ENCODE measurements at places on chromosomes 3 and 15.

- no peak overlapping the region for H3K27ac ChIP-seq
- H3K4me3 ChIP-seq = no peak overlapping the region
- H3K36me3 ChIP-seq = no peaks in the 10 kb centered on the region
- no peak for DNase-seq
- no peaks in the 10 kb centered on the region for H3K4me1 ChIP-seq
These were observed 5.6 kb upstream of the FEZF2 start for GRCh38 chr3:62378921-62379320.

DNA sequence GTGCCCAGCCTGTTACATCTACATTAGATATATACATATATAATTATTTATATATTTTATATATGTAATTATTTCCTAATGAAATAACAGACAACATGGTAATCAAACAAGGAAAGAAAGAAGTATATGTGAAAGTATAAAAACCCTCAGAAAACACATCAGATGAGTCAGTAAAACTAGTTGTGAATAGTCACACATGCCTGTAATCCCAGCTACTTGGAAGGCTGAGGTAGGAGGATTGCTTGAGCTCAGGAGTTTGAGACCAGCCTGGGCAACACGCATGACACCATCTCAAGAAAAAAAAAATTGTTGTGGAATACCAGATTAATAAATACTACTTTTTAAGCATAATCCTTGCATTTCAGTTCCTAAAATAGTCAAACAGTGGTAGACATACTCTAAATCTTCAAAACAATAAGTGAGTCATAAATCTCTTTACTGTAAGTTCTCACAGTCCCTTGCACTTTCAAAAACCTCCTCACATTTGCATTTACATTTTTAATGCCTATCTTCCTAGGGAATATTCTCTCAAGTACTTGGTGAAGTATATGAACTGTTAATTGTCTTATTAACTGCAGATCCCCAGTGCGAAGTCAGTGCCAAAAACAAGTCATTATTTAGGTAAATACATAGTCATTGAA is 106.5 kb downstream of the MYO9A start:
- H3K27me3 ChIP-seq = no peaks in the 10 kb centered on the region
- H3K4me1 ChIP-seq = no peaks in the 10 kb centered on the region
- no peaks in the 10 kb centered on the region for H3K36me3 ChIP-seq
- H3K4me3 ChIP-seq = no peak overlapping the region
- DNase-seq = no peak
- no peak overlapping the region for H3K27ac ChIP-seq

DNA sequence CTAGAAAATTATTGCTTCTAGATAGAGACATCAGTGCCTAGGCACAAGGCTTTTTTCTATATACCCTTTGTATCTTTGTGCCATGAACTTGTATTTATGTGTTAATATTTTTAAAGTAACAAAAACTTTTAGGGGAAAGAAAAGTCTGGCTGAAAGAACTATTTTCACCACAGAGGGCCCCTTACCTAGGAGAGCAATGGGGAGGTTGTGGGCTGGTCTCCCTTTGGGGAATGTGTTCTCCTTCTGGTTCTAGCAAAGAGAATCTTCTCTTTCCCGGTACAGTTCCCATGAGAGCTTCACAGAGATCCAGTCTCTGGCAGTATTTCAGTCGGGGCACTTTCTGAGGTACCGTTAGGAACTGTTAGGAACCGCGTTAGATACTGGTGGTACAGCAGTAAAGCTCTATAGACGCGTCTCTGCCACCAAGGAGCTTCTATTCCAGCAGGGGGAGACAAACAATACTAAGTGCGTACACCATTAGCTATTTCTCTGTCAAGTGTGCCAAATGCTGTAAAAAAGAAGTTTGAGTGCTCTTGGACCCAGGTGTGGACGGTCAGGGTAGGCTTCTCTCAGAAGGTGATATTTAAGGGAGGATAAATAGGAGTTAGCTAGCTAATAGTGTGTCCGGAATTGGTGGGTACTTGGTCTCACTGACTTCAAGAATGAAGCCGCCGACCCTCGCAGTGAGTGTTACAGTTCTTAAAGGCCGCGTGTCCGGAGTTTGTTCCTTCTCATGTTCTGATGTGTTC is 4.6 kb upstream of the EPB42 start:
- no peaks in the 10 kb centered on the region for H3K36me3 ChIP-seq
- no peak overlapping the region for H3K27ac ChIP-seq
- H3K4me3 ChIP-seq = no peak overlapping the region
- DNase-seq = peak; percentile 45
- H3K4me1 ChIP-seq = no peaks in the 10 kb centered on the region

DNA sequence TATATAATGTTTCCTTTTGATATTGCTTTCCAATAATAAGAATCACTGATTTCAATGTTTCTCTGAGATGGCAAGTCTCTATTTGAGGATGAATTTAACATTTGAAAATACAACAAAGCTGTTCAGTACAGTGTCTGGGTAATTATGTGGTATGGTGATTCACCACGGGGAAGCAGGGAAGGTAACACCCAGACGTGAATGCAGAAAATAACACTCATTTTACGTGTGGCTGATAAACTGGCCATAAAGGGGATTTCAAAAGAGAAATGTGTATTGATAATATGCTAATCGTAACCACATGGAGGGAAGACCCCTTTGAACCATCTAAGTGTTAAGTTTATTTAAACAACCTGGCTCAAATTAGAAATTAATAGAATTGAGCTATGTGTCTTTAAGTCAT is 344.6 kb downstream of the GRM7 start:
- DNase-seq = peak; percentile 28
- H3K27me3 ChIP-seq = no peaks in the 10 kb centered on the region
- no peaks in the 10 kb centered on the region for H3K36me3 ChIP-seq
- no peaks in the 10 kb centered on the region for H3K4me1 ChIP-seq

DNA sequence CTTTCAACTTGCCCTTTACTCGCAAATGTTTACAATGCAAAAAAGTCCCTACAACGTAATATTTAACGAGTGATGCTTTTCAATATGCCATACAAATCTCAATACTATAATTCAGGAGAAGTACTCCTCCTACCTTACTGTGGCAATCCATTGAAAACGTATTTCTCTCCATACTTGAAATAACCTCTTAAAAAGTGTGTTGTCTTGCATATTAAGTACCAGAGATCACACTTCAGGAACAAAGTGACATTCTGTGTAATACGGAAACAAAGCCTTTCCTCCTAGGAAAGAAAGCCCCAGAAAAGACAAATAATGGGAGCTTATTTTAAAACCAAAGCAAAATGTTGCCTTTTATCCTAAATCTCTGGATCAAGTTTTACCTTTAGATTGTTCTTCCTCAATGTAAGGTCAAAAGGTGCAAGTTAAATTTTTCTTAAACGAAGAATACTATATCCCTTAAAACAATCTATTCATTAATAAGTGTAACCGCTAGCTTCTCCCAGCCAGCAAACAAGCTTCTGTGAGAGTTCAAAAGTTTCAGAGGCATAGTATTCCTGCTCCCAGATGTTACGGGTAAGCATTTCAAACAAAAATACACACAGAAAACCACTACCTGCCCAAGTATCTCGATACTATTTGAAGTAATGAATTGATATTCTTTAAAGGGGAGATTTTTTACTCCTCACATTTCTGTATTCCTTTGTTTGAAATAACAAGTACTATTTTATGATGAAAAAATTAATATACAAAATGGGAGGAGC is 1.7 kb downstream of the TJP1 start:
- H3K4me3 ChIP-seq = no peak overlapping the region
- no peaks in the 10 kb centered on the region for H3K27me3 ChIP-seq
- no peaks in the 10 kb centered on the region for H3K4me1 ChIP-seq
- H3K36me3 ChIP-seq = no peaks in the 10 kb centered on the region
- H3K27ac ChIP-seq = no peak overlapping the region

DNA sequence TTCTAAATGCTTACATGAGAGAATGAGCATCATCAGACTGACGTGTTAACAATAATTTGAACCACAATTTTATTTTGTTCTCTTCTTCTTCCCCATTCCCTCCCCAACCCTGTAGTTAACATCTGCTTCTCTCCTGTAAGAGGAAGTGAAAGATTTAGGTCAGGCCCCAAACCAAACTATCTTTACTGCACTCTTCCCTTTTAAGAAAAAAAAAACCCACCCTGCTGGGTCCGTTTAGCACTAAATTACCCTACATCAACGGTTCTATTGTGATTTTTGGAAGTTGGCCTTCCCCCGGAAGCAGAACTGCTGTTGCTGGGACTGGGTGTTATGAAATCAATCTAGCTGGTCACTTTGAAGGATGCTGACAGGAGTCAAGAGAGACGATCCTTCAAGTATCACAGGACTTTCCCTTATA is 49.4 kb downstream of the NFKBIZ start:
- H3K27ac ChIP-seq = peak overlapping the region; percentile 83
- H3K27me3 ChIP-seq = no peaks in the 10 kb centered on the region
- H3K4me3 ChIP-seq = no peak overlapping the region
- peaks cover 26% of the 10 kb centered on the region for H3K4me1 ChIP-seq
- DNase-seq = peak; percentile 81

DNA sequence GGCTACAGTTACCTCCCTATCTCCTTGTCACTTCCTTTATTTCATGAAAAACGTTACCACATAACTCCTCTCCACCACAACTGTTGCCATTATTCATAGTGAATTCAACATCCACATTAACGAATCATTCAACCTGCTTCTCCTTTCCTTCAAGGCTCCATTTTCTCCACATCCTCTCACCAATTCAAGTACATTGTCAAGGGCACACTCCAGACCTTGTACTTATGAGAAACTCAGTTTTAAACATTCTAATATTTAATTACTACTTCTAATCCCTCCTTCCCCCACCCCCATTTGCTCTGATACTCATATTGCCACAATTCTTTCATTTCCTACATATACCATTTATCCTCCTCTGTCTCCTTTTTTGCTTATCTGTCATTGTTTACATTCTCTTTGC is 871.2 kb downstream of the TUSC7 start:
- no peaks in the 10 kb centered on the region for H3K36me3 ChIP-seq
- H3K27me3 ChIP-seq = no peaks in the 10 kb centered on the region
- no peaks in the 10 kb centered on the region for H3K4me1 ChIP-seq

GRCh38 chr3:151625086-151625485 is 108.6 kb upstream of the AADACL2 start:
- DNase-seq = no peak
- H3K36me3 ChIP-seq = no peaks in the 10 kb centered on the region
- H3K4me1 ChIP-seq = no peaks in the 10 kb centered on the region

GRCh38 chr15:80840182-80841130 is 61.3 kb downstream of the CEMIP start:
- H3K4me1 ChIP-seq = no peaks in the 10 kb centered on the region
- no peak overlapping the region for H3K4me3 ChIP-seq
- no peak overlapping the region for H3K27ac ChIP-seq

- no peak overlapping the region for H3K4me3 ChIP-seq
- H3K4me1 ChIP-seq = peaks cover 17% of the 10 kb centered on the region
- no peaks in the 10 kb centered on the region for H3K36me3 ChIP-seq
These were observed 1.5 kb upstream of the ISLR start for GRCh38 chr15:74171965-74172541.

- H3K4me1 ChIP-seq = no peaks in the 10 kb centered on the region
- DNase-seq = peak; percentile 17
- H3K4me3 ChIP-seq = no peak overlapping the region
- no peak overlapping the region for H3K27ac ChIP-seq
- H3K36me3 ChIP-seq = no peaks in the 10 kb centered on the region
These were observed 316.2 kb downstream of the PTPRG start for GRCh38 chr3:61877359-61878138.

GRCh38 chr3:190912736-190913135 is 50.2 kb upstream of the GMNC start:
- no peak for DNase-seq
- no peak overlapping the region for H3K27ac ChIP-seq
- H3K4me3 ChIP-seq = no peak overlapping the region
- H3K27me3 ChIP-seq = no peaks in the 10 kb centered on the region
- no peaks in the 10 kb centered on the region for H3K4me1 ChIP-seq

DNA sequence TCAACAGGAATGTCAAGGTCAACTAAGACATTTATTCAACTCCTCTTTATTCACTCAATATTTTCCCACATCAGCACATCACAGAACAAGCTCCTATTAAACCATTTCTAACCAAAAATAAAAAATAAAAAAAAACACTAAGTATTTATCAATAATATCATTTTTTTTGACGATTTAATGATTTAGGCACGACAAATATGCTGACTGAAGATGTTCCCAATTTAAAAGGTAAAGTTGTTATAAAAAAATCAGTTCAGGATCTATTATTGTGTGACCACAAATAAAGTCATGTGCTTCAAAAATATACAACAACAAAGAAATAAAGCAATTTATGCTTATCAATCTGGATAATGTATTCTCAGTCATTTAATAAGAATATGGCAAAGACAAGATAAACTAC is 16.2 kb downstream of the DPH6 start:
- no peak for DNase-seq
- H3K27me3 ChIP-seq = no peaks in the 10 kb centered on the region
- no peaks in the 10 kb centered on the region for H3K4me1 ChIP-seq
- H3K4me3 ChIP-seq = no peak overlapping the region
- peaks cover 3% of the 10 kb centered on the region for H3K36me3 ChIP-seq

DNA sequence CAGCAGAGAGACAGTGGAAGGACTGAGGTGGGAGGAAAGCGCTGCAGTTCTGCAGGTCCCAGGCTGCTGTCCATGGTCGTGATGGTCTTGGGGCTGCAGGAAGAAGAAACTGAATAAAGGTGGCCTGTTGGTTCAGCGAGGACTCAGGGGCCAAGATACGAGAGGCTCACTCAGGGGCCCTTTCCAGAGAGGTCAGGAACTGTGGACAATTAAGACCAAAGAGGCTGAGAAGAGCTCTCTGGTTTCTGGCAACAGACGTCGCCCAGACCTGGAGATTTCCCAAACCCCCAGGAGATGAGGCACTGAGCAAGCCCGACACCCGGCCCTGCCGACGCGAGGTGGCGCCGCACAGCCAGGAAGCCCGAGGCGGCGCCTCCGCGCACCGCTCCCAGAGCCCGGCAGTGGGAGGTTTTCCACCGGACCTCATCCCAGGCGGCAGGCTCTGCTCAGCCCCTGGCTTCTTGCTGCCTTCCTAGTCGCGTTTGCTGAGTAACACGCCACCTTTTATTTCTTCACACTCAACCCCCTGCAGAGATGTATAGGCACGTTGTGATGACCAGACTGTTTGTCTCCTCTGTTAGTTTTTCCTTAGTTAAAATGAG is 56.4 kb upstream of the ARRDC4 start:
- no peaks in the 10 kb centered on the region for H3K36me3 ChIP-seq
- DNase-seq = no peak
- no peak overlapping the region for H3K4me3 ChIP-seq
- no peak overlapping the region for H3K27ac ChIP-seq
- H3K27me3 ChIP-seq = no peaks in the 10 kb centered on the region

GRCh38 chr15:44535523-44536301 is 1.2 kb upstream of the EIF3J start:
- H3K4me3 ChIP-seq = peak overlapping the region; percentile 72
- H3K27ac ChIP-seq = peak overlapping the region; percentile 85
- no peak for DNase-seq

Data from GM12878 (cell line).